ENCODE measurements at places on chromosomes 13 and 19.

- peak; percentile 55 for DNase-seq
These were observed 16.6 kb downstream of the SIGLEC8 start for GRCh38 chr19:51441410-51442390.

DNA sequence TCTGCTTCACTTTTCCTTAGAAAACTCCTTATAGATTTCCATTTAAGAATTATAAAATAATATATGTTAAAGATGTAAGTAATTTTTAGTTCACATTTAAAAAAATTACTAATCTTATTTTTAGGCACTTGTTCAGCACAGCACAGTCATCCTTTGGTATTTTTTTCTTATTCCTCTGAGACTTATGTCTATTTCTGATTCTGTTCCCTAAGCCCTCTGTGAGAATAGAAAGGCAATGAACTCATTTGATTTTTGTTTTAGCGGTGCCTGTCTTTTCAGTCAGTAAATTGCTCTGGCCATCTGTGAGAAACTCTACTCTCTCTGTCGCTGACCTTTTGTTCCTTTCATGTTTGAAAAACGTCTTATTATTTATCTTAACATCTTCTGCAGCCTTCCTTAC is 168.1 kb downstream of the PCDH17 start:
- DNase-seq = no peak

DNA sequence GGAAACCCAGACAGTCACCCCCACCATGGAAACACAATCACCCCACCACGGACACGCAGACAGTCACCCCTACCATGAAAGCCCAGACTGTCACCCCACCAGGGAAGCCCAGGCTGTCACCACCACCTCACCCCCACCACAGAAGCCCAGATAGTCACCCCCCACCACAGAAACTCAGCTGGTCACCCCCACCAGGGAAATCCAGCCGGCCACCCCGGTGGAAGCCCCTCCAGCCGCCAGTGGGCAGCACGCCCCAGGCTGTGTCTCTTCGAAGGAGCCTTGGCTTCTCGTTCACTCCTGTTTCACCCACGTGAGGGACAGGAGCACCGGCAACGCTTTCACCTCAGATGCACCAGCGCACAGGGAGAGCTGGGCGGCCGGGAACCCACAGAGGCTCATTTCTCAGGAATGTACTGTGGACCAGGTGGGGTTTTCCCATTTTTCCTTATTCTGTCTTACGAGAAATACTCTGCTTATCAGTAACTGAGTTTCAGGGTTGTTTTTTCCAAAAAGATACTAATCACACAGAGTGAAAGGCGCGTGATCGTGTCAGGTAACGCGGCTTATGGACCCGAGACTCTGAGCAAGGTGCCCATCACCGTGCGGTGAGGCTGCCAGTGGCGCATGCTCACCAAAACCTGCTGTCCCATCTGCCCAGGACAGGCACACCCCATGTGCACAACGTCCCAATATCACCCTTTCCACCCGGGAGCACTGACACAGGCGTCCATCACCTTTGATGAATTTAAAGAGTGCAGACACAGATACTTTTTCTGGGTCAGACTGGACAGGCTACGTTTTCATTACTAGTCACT is 28.0 kb downstream of the CARS2 start:
- DNase-seq = no peak

DNA sequence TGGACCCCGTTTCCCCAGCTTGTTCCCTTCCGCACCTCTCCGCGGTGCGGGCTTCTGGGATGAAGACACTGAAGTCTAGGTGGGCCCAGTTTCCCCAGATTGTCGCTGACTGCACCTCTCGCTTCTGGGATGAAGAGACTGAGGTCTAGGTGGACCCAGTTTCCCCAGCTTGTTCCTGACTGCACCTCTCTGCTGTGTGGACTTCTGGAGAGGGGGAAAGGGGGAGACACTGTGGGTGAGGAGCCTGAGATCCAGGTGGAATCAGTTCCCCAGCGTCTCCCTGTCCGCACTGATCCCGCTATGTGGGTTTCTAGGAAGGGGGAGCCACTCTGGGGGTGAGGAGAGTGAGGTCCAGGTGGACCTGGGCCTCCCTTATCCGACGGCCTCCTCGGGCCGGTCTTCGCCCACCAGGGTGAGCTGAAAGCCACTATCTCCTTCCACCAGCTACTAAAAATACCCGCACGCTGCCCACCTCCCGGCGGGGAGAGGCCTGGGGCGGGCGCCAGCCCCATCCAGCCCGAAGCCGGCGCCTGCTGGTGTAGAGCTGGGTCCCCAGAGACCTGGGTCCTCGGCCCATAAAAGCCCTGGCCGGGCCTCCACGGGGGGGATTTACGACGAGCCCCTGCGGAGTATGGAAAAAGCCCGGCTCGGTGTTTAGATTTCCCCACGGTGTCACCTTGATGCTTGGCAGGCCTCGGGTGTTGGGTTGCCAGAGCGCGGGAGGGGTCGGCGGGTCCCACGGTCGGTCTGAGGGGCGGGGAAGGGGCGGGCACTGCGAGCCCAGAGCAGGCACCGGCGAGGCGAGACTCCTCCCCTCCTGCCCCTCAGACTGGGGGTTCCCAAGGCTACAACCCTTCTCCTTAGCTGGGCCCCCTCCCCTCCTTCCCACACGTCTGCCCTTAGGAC is 10.6 kb downstream of the FUT6 start:
- no peak for DNase-seq

DNA sequence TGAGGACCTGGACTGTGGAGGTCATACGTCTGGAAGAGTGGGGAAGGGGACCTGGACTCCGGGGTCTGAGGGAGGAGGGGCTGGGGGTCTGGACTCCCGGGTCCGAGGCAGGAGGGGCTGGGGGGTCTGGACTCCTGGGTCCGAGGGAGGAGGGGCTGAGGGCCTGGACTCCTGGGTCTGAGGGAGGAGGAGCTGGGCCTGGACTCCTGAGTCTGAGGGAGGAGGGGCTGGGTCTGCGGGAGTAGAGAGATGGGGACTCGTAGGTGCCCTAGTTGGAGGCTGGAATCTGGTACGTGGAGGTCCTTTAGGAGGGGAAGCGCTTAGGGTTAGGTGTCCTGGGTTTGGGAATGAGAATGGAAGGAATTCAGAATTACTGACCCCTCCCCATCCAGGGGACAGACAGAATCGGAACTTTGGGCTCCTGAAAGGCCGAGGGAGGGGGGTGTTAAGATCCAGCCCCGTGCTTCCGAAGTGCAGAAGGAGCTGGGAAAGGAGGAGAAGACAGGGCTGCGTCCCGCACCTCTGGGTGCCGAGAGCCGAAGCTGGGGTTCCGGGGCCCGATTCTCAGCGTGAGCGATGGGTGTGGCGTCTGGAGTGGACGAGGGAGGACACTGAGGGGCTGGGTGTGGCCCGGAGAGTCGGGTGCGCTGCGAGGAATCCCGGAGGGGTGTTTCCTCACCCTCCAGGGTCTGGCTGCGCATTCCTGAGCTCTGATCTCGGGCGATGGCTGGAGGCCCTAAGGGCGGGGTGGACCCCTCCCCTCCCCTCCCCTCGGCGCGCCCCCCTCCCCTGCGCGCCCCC is 608 bp downstream of the MYADM start:
- DNase-seq = peak; percentile 16

DNA sequence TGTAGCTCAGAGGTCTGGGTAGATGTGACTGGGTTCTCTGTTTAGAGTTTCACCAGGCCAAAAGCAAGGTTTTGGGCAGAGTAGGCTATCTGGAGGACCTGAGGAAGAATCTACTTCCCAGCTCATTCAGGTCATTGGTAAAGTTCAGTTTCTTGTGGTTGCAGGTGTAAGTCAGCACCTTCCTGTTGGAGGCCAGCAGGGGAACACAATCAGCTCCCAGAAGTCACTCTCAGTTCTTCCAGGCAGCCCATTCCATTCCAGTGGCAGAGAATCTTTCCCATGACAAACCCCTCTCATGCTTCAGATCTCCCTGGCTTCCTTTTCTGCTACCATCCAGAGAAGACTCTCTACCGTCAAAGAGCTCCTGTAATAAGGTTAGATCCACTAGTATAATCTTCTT is 176.2 kb upstream of the UFM1 start:
- no peak for DNase-seq

DNA sequence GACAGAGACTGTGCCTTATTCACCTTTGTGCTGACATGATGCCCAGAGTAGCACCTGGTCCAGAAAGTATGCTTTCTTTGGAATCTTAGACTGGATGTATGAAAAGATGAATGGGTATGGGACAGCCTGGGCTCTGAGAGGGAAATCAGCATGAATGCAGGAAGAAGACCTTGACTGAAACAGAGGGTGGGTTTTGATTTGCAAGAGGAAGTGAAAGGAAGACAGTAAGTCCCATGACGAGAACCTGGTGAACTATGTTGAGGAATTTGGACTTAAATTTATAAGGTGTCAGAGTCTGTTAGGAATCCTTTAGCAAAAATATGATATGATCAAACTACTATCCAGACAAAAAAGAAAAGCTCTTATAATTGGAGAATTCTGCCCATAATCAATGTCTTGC is 301.9 kb downstream of the SPRY2 start:
- DNase-seq = no peak

DNA sequence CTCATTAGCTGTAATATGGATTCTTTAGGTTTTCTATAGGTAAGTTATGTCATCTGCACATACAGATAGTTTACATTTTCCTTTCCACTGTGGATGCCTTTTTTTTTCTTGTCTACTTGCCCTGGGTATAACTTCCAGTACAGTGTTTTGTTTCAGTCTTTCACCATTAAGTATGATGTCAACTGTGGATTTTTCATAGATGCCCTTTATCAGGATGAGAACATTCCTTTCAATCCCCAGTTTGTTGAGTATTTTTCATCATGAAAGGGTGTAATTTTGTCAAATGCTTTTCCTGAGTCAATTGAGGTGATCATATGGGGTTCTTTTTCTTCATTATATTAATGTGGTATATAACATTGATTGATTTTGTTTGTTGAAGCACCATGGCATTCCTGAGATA is 43.6 kb upstream of the SACS start:
- DNase-seq = no peak

GRCh38 chr13:32495429-32495828 is 43.2 kb downstream of the N4BP2L2 start:
- DNase-seq = no peak

DNA sequence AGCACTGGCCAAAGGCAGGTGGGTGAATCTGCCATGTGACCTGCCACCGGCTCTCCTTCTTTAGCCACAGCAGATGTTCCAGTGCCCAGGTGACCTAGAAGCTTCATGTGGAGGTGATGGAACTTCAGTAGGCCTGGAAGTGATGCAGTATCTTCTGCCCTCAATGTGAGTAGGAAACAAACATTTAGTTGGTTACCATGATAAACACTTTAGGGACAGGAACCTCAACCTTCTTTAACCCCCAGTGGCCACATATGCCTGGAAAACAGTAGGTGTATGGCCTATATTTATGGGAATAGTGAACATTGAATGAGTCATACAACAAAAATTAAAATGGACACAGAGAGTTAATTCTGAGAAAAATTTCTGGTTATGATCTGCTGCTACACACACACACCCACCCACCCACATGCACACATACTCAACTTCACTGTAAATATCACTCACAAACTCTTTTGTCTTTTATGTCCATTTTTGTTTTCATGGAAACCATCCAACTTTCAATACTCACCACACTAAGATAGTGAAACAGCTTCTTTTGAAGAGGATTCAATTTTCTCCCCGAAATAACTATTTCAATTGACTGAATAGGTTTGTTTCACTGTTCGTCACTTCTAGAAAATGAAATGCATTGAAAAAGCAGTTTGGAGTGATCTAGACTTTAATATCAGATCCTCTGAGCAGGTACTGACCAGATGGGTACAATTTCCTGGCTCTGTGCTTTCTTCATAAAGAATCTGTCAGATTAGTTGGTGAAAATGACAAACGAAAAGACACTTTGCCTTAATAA is 97.3 kb downstream of the STARD13 start:
- DNase-seq = no peak

GRCh38 chr13:81442904-81443303 is 1102.0 kb upstream of the SPRY2 start:
- no peak for DNase-seq

DNA sequence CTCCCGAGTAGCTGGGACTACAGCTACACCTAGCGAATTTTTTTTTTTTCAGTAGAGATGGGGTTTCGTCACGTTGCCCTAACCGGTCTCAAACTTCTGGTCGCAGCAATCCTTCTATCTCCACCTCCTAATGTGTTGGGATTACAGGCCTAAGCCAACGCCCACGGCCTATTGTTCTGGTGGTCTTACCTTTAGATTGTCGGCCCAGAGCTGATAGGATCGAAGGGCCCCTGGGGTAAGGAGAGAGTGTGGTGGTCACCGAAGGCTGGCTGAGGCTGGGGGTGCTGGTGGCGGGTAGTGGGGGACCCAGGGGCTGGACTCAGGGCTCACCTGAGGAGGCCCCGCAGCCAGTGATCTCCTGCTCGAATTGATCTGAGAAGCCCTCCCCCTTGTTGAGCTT is 7.0 kb downstream of the CRB3 start:
- DNase-seq = no peak

- DNase-seq = no peak
These were observed 42.2 kb downstream of the GATAD2A start for GRCh38 chr19:19447536-19448237.

- DNase-seq = no peak
These were observed 104.8 kb downstream of the TNFRSF19 start for GRCh38 chr13:23674795-23675640.

- DNase-seq = no peak
These were observed 14.6 kb downstream of the FRY start for GRCh38 chr13:32045982-32046785.

- DNase-seq = no peak
These were observed 44.3 kb upstream of the F7 start for GRCh38 chr13:113061271-113061625.

DNA sequence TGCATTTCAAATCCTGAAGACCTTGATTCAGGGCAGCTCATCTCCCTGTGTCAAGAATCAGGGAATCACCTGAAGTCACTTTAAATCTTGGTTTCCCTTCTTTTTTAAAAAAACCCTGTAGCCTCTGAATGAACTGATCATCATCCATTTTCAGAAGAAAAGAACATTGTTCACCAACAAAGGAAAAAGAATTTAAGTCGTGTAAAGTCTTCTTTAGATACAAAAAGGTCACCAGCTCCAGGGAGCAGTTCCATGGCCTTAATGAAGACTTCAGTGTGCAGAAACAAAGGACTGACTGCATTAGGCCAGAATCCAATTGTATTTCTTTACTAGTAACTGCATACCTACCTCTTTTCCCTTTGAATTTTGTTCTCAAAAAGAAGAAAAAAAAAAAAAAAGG is 245.0 kb downstream of the ABCC4 start:
- DNase-seq = no peak

DNA sequence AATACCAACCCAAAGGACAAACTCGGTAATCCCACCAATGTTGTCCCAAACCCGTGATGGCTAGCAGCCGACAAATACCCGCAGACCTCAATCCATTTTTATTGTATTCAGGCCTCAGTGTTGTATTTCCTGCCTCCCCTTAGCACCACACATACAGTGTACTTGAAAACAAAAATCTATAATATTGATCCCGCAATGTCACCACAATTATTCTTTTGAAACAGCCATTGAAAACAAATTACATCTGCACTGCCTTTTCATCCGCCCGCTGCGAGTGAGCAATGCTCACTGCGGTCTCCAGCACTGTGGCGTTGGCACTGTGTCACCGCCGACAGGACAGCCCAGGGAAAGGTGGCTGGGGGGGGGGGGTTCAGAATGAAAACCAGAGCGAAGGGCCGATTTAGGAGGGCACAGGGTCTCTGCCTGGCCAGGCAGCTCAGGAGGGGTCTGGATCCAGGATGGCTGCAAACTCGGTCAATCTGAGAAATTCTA is 385.8 kb upstream of the ZNF507 start:
- no peak for DNase-seq

GRCh38 chr13:42334329-42334706 is 62.4 kb downstream of the AKAP11 start:
- no peak for DNase-seq

GRCh38 chr13:28468023-28468915 is 26.7 kb downstream of the FLT1 start:
- no peak for DNase-seq

- no peak for DNase-seq
These were observed 29.2 kb downstream of the TMTC4 start for GRCh38 chr13:100645382-100645781.

All from activated T-helper 1 cell treated with anti-CD3 and anti-CD28 coated beads, Interleukin-2, amount 50 U/mL, for 16 hours (primary cell).